NCI-H2171 (cell line): ENCODE measurements at places on chromosomes 2 and 18.

DNA sequence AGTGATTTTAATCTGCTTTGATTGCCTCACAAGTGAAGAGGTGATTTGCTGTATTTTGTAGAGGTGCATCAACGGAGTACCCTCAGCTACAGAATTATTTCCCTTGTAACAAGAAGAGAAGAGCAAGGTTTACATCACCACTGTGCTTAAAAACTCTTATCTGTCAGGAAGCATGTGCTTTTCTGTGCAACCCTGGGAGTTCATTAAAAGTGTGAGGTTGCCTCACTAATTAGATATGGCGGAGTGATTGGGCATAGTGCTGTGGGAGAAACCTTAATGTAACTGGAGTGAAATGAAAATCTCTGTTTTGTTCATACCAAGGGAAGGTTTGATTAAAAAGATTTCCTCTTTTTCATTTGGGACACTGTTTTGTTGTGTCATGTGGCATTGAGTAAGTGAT lies 544.7 kb downstream of the PARD3B start:
- DNase-seq, result no peak

GRCh38 chr2:64626963-64627760 lies 26.6 kb downstream of the SERTAD2 start:
- no peak for DNase-seq

DNA sequence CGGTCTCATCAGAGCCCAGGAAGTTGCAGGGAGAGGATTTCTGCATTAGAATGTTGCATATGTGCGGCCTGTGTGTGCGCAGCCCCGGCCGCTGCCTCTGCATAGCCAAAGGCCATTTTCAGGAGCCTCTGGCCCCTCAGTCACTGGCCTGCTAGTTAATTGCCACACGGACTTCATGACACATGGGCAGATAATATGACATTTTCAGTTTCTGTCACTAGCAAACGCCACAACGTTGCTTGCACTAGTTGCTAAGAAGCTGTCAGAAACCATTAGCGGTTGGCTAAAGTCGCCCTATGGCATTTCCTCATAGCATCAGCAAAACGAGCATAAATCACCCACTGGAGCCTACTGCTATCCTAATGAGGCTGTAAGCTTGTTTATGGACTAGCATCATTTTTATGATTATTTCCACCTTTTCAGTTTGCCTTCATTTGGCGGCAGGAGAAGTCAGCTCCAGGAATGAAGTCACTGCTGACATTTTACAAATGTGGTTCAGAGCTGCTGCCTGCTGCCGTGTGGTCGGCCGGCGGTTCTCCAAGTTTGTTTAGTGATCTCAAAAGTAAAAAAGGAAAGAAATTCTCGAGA lies 73.7 kb downstream of the MEIS1 start:
- no peak for DNase-seq

- no peak for DNase-seq
These were observed 73.8 kb downstream of the ZEB2 start for GRCh38 chr2:144446136-144446535.

- DNase-seq, result no peak
These were observed 47.0 kb upstream of the TTC39C start for GRCh38 chr18:23967321-23968089.

DNA sequence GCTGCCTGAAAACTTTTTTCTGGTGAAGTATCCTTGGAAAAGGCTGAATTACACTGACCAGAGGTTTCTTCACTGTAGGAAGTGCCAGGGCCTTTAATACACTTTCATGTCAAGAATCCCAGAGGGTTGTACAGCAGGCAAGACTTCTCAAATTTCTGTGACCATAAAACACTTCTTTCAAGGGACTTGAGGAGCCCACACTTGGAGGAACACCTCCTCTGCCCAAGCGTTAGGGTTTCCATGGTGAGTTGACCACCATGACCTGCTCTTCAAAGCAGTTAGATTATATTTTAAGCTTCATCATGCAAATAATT lies 12.9 kb upstream of the SALL3 start:
- DNase-seq, result no peak

GRCh38 chr2:120993661-120994060 lies 258.0 kb downstream of the GLI2 start:
- no peak for DNase-seq

GRCh38 chr2:20444993-20445910 lies 1.6 kb upstream of the RHOB start:
- DNase-seq, result no peak

GRCh38 chr2:73698101-73698500 lies 39.0 kb downstream of the TPRKB start:
- DNase-seq, result no peak

- no peak for DNase-seq
These were observed 145.8 kb upstream of the HS6ST1 start for GRCh38 chr2:128464456-128464855.

DNA sequence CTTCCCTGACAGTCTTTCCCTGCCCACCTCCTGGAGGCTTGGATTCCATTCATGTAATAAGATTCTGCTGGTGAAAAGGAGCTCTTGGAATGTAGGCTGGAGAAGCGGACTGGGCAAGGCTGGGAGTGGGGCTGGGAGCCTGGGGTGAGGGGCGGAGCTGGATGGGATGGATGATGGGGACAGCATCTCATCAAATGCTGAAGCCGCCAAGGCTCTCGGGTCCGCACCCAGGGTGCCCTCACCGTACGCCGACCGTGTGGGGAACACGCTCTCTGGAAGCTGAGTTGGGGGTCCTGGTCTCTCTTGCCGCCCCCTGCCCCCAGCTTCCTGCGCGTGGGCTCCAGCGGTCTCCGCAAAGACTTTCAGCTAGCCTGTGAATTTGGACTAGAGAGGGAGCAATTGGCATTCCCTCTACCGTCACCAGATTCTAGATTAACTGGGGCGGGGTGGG lies 9.1 kb downstream of the RAX start:
- no peak for DNase-seq

- no peak for DNase-seq
These were observed 169.0 kb upstream of the COPS8 start for GRCh38 chr2:236916651-236917050.

DNA sequence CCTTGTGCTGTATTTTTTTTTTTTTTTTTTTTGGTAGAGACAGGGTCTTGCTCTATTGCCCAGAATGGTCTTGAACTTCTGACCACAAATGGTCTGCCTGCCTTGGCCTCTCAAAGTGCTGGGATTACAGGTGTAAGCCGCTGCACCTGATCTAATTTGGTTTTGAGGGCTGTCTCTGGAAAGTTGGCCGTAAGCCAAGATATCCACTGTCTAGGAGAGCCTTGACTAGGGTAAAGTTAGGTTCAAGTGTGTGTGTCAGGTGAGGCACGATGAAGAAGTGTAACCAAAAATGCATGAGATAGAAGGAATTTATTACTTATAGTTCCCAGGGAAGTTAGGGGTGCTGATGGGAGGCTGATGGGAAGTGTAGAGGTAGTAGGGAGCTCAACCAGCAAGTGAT lies 46.7 kb downstream of the INO80C start:
- DNase-seq, result no peak

- no peak for DNase-seq
These were observed 58.2 kb downstream of the MYO1B start for GRCh38 chr2:191303140-191304005.

- no peak for DNase-seq
These were observed 76.4 kb upstream of the PARD3B start for GRCh38 chr2:204468746-204469429.

GRCh38 chr2:160061944-160062291 lies 497 bp downstream of the PLA2R1 start:
- DNase-seq, result no peak

- DNase-seq, result no peak
These were observed 361.6 kb downstream of the SOX11 start for GRCh38 chr2:6053743-6054142.

DNA sequence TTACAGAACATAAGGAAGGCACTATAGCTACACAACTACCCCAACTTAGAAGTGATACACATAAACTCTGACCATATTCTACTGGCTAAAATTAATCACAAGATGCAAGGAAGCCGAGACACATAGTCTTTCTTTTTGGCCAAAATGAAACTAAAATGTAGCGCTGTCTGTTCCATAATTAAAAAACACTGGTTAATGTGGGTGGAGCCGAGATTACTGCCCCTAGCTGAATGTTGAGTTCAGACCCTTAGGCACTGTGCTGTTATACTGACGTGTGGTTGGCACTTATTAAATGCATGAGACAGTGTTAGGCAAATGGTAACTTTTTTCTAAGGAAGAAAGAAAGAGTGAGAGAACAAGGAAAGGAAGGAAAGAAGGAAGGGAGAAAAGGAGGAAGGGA lies 254.6 kb upstream of the RND3 start:
- no peak for DNase-seq

DNA sequence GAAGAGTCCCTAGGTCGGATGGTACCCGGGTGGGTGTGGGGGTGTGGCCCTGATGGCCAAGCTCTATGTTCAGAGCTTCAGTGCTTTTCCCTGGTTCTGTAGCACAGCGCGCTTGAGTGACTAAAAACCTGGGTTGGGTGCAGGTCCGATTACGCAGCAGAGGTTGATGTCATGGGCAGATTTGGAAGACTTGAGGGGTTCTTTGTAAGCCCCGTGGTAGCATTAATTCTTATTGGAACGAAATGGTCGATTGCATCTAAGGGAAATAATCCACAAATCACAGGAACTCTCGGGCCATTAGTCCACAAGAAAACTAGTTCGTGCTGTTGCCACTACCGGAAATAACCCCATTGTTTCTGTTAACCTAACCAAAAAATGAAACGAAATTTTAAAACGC lies 9.0 kb downstream of the HOXD8 start:
- DNase-seq, result no peak

- no peak for DNase-seq
These were observed 115.7 kb upstream of the CTDP1 start for GRCh38 chr18:79563949-79564348.

GRCh38 chr2:144366825-144367429 lies 153.0 kb downstream of the ZEB2 start:
- DNase-seq, result no peak

DNA sequence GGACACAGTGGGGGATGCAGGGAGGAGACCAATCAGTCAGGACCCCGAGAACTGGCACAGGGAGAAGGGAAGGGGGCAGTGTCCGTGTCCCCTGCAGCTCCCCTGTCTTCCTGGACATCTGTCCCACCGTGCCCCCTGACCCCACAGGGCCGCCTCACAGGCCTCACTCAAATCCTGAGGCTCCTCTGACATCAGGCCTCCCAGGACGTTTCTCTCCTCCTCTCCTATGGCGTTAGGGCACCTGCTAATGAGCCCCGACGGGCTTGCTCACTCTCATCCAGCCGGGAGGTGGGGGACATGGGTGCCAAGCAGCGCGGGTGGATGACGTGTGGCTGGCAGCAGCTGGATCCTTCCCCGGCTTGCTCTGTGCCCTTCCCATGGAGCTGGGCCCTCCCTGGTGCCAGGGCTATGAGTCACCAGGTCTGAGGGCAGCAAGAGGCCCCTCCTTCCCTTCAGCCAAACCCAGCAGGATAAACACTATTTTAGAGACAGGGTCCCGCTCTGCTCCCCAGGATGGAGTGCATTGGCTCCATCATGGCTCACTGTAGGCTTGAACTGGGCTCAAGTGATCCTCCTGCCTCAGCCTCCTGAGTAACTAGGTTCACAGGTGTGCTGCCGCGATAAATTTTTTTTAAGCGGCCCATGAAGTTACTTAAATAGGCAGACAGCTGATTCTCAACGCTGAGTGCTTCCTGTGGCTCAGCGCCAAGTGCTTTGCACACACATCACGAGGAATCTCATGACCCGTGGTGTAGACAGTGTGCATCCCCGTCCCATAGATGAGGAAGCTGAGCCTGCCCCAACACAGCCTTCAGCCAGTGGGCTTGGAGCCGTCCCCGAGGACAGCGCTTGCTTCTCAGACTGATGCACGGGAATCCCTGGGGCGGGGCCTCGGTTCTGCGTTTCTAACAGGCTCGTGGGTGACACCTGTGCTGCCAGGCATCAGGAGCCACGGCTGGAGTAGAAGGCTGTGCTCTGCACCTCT lies 64.5 kb upstream of the HDAC4 start:
- DNase-seq, result peak; percentile 28

DNA sequence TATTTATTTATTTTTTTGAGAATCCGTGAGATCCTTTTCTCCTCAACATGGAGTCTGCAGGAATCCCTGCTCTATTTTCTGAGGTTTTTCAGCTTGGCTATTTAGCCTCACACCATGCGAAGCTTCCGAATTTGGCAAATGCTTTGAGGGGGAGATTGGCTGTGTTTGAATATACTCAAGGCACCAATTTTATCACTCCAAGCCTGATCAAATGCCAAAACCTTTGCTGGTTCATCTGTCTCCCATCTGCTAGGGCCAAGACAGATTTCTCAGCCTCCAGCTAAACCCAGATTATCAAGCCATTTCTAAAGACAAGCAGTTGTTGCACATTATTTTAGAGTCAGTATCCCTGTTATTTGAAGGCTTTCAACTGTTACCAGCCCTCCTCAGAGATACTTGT lies 295.7 kb downstream of the XIRP2 start:
- peak; percentile 19 for DNase-seq

GRCh38 chr2:169229590-169229989 lies 132.7 kb downstream of the LRP2 start:
- no peak for DNase-seq

DNA sequence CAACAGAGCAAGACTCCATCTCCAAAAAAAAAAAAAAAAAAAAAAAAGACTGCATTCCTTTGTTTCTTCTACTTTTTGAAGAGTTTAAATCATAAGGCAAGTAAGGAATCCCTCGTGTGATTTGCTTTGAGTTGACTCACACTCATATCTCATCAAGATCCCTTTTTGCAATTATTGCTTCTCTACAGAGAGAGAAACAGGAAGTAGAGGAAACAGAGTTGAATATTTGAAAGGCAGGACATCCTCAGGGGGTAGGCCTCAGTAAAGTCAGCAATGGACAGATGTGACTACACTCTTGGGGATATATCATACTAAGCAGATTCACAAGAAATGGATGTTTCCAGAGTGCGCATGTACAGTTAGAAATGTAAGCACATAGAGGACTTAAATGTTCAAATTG lies 11.2 kb upstream of the EFR3B start:
- DNase-seq, result no peak

- DNase-seq, result no peak
These were observed 74.0 kb upstream of the TEX51 start for GRCh38 chr2:126824663-126825062.

DNA sequence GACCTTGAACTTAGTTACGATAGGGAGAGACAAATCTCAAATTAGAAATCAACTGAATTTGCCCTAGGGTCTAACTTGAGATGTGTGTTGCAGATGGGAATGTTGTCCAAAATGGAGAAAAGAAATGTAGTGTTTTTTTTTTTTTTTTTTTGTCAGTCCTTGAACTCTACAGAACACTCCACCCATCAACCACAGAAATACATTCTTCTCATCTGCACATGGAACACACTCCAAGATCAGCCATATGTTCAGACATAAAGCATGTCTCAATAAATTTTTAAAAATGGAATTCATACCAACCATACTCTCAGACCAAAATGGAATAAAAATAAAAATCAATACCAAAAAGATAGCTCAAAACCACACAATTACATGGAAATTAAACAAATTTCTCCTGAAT lies 526.5 kb downstream of the FBXO15 start:
- DNase-seq, result no peak
